Fibroblast of lung (primary cell): ENCODE measurements at places on chromosomes 16 and 17. TPM values are rescaled to one million over a fixed set of nuclear protein-coding genes. Genes with fewer than 3 reads are reported as not detected.

The CACNG1 gene
- polyA plus RNA-seq: not detected in 2 replicates

DNA sequence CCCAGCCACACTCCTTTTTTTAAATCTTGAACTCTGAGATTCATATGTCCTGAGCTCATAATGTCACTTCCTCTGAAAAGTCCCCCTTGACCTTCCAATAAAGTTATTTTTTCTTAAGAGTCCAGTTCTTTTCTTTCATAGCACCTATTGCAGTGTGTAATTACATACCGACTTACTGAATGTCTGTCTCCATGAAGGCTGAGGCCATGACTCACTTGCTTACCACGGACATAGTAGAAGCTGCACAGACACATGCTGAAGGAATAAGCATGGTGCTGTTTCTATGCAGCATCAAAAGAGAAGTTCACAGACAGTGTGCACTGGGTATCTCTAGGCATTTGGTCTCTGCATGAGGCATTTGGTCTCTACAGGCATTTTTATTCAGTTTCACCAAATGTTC, 77.2 kb downstream of the C17orf67 start:
- no peaks in the 10 kb centered on the region for H3K27me3 ChIP-seq
- peak; percentile 81 for DNase-seq
- peak overlapping the region; percentile 72 for H3K27ac ChIP-seq
- peaks cover 16% of the 10 kb centered on the region for H3K4me1 ChIP-seq
- H3K4me3 ChIP-seq: no peak overlapping the region

GRCh38 chr17:31529841-31530251, 138.4 kb downstream of the RAB11FIP4 start:
- no peaks in the 10 kb centered on the region for H3K36me3 ChIP-seq
- H3K27me3 ChIP-seq: no peaks in the 10 kb centered on the region
- H3K4me3 ChIP-seq: no peak overlapping the region

DNA sequence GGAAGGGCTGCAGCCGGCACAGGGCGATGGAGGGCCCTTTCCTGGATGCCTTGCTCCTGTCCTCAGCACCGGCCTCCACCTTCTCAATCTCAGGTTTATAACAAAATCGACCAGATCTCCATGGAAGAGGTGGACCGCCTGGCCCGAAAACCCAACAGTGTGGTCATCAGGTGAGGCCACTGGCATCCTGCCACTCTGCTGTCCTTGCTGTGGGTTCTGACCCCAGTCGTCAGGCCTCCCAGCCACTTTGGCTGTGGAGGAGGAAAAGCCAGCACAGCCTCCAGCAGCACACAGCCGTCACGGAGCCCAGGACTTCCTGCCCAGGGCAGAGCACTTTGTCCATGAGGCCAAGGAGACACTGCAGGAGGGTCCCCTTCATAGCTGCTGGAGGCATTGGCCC, 6.7 kb upstream of the MYO15A start:
- peaks cover 29% of the 10 kb centered on the region for H3K36me3 ChIP-seq
- no peaks in the 10 kb centered on the region for H3K27me3 ChIP-seq
- no peak for DNase-seq
- no peak overlapping the region for H3K27ac ChIP-seq

The PDE6G gene
- 0.64 and 0.75 TPM in 2 replicates for polyA plus RNA-seq

DNA sequence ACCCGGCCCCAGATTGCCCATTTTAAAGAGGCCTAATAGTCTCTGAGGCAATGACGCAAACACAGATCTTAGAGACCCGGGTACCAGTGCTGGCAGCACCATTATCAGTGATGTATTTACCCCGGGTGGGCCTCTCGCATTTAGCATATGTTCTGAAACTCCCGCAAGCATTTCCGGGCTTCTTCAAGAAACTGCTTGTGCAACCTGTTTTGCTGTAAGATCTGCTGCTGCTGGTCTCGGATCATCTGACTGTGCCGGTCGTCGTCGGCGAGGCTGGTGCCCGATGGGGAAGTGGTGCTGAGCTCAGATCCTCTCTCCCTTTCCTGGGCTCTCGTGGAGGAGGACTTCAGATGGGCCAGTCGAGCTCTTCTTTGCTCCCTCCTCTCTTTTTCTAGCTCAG, 12.5 kb downstream of the CEP295NL start:
- no peak overlapping the region for H3K27ac ChIP-seq
- no peak overlapping the region for H3K4me3 ChIP-seq
- H3K4me1 ChIP-seq: peaks cover 15% of the 10 kb centered on the region
- H3K27me3 ChIP-seq: no peaks in the 10 kb centered on the region
- H3K36me3 ChIP-seq: peaks cover 23% of the 10 kb centered on the region
- DNase-seq: no peak

The PRM1 gene
- polyA plus RNA-seq: not detected in 2 replicates

- no peak overlapping the region for H3K27ac ChIP-seq
- H3K4me3 ChIP-seq: no peak overlapping the region
- peaks cover 3% of the 10 kb centered on the region for H3K27me3 ChIP-seq
- H3K4me1 ChIP-seq: no peaks in the 10 kb centered on the region
These were observed 3.1 kb upstream of the ADORA2B start for GRCh38 chr17:15941781-15942180.

GRCh38 chr17:41024697-41025096, 2.3 kb downstream of the KRTAP1-5 start:
- no peak overlapping the region for H3K27ac ChIP-seq
- H3K4me3 ChIP-seq: no peak overlapping the region
- no peaks in the 10 kb centered on the region for H3K27me3 ChIP-seq
- no peaks in the 10 kb centered on the region for H3K36me3 ChIP-seq
- no peak for DNase-seq

DNA sequence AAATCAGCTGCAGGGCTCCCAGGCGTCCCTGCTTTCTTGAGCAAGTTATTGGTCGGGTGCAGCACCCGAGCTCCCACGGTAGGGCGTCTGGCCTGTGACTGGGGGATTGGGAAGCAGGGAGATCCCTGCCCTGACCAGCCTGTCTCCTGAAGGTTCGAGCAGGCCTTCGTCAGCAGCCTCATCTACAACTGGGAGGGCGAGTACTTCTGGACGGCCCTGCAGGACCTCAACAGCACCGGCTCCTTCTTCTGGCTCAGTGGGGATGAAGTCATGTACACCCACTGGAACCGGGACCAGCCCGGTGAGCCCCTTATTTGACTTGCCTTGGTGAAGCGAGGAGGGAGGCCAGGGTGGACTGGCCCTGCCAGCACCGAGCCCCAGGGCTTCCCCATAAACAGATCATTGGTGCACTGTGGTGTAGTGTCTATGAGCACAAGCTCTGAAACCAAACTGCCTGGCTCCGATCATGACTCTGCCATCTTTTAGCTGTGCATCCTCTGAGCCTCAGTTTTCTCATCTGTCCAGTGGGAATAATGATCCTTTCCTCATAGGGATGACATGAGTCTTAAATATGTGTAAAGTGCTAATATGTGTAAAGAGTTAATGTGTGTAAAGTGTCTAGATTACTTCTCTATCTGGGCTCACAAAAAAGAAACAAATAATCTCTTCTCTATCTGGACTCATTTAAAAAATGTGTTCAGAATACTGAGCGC, 48.9 kb downstream of the MRC2 start:
- H3K4me3 ChIP-seq: no peak overlapping the region
- no peak overlapping the region for H3K27ac ChIP-seq
- DNase-seq: no peak
- H3K36me3 ChIP-seq: peaks cover 31% of the 10 kb centered on the region
- H3K4me1 ChIP-seq: no peaks in the 10 kb centered on the region
